ENCODE measurements at places on chromosomes 5 and 9.

- no peak for DNase-seq
Measured at GRCh38 chr9:83198371-83198770, 135.4 kb upstream of the RASEF start.

GRCh38 chr5:50853151-50853550 is 186.7 kb downstream of the PARP8 start:
- no peak for DNase-seq

GRCh38 chr5:95842854-95843544 is 20.5 kb upstream of the GLRX start:
- DNase-seq: peak; percentile 77

GRCh38 chr5:149603920-149604319 is 22.6 kb downstream of the ARHGEF37 start:
- no peak for DNase-seq

GRCh38 chr9:105441616-105442160 is 6.1 kb upstream of the FSD1L start:
- DNase-seq: no peak

GRCh38 chr5:51622161-51622790 is 239.0 kb downstream of the ISL1 start:
- DNase-seq: no peak

- DNase-seq: no peak
Measured at GRCh38 chr5:84197538-84197937, 187.1 kb downstream of the EDIL3 start.

GRCh38 chr9:123376218-123377071 is 20.4 kb downstream of the CRB2 start:
- DNase-seq: no peak

DNA sequence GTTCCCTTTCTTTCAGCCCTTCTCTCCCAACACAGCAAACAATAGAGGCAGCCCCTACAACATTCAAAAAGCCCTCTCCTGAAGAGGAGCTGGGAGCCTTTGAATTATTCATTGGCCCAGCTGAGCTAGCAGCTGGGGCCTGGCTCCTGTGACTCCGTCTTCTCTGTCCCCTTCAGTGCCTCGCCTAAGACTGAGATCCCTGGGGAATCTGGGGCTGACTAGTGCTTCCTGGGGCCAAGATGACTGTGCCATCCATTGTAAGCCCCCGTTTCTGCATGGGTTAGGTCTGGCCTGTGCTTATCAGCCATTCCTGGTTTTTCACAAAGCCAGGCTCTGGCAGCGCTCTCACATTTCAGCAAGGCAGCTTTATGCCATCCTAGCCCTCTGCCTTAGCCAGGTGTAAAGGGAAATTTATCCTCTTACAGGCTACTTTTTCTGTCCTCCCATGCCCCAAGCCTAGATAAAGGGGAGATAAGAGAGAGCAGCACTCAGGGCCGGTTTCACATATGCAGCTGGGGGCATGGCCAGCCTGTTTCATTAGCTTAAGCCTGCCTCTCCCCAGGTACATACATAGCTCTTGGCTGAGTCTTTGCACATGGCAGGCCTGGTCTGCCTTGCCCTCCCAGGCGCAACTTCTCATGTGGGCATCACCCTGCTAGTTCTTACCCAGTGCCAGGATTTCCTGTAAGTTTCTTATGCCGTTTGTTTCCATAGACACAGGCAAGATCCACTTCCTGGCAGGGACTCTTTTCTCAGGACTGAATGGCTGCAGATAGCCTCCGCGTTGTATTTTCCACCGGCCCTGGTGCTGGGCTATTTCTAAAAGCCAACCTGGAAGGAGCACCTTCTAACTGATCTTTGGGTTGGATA is 15.8 kb downstream of the PTPA start:
- no peak for DNase-seq

DNA sequence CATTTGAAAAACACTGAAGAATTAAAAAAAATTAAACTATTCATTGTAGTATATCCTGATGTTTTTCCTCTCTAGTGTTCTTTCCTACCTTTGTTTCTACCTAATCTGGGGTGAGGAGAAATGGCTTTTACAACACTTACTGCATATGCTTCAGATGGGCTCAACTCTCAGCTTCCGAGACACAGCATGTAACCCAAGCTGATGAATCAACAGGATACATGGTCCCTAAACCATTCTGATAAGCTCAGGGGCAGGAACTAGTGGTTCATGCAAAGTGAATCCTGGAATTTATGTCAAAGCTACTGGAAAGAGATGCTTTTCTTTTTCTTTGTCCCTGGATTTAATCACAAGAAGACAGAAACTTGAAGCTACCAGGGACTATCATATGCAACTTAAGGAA is 672.5 kb upstream of the RORB start:
- no peak for DNase-seq

- no peak for DNase-seq
Measured at GRCh38 chr9:87954230-87954629, 20.1 kb downstream of the CDK20 start.

- DNase-seq: no peak
Measured at GRCh38 chr9:126652140-126652582, 38.4 kb downstream of the LMX1B start.

All from ureter (tissue), 1 donor.